ENCODE measurements at places on chromosomes 16 and 17. TPM values are rescaled to one million over a fixed set of nuclear protein-coding genes. Genes with fewer than 3 reads are reported as not detected.
A peak's percentile ranks its signal among the peaks of the same experiment; 100 is the strongest.

Gene ZP2
- not detected for total RNA-seq

Gene CEP295NL
- 0.42 TPM for total RNA-seq

GRCh38 chr16:84700446-84701300, 873 bp downstream of the USP10 start:
- H3K36me3 ChIP-seq, result no peaks in the 10 kb centered on the region
- H3K27ac ChIP-seq, result peak overlapping the region; percentile 92
- peaks cover 16% of the 10 kb centered on the region for H3K4me1 ChIP-seq

GRCh38 chr17:39208893-39209292, 8.8 kb downstream of the RPL19 start:
- peaks cover 52% of the 10 kb centered on the region for H3K4me1 ChIP-seq
- H3K27me3 ChIP-seq, result no peaks in the 10 kb centered on the region
- peak overlapping the region; percentile 58 for H3K27ac ChIP-seq
- H3K4me3 ChIP-seq, result no peak overlapping the region
- DNase-seq, result no peak

DNA sequence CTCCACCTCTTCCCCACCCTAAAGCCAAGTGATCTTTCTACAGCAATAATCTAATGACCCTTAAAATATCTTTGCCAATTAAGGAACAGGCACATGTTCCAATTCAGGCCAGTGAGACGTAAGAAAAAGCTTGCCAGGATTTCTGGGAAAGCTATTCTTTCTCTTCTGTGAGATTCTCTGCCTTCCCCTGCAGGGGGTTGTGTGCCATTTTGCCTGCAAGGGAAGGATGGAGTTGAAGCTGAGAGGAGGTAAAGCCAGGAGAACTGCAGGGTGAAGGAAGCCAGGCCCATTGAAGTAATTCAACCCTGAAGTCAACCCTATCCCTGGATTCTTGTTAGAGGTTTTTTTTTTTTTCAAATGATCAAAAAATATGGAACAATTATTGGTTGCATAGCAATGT, 9.0 kb upstream of the LPO start:
- no peaks in the 10 kb centered on the region for H3K36me3 ChIP-seq
- no peak overlapping the region for H3K27ac ChIP-seq
- no peaks in the 10 kb centered on the region for H3K27me3 ChIP-seq
- no peak for DNase-seq

DNA sequence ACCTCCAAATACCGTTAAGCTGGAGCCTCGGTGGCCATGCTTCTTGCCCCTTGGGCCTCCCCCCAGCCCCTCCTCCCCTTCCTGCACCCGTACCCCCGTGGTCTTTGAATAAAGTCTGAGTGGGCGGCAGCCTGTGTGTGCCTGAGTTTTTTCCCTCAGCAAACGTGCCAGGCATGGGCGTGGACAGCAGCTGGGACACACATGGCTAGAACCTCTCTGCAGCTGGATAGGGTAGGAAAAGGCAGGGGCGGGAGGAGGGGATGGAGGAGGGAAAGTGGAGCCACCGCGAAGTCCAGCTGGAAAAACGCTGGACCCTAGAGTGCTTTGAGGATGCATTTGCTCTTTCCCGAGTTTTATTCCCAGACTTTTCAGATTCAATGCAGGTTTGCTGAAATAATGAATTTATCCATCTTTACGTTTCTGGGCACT, 928 bp downstream of the HBA1 start:
- no peak overlapping the region for H3K4me3 ChIP-seq
- H3K27me3 ChIP-seq, result peaks cover 77% of the 10 kb centered on the region
- no peaks in the 10 kb centered on the region for H3K36me3 ChIP-seq
- H3K27ac ChIP-seq, result no peak overlapping the region
- no peak for DNase-seq
- H3K4me1 ChIP-seq, result peaks cover 16% of the 10 kb centered on the region

Data from esophagus squamous epithelium (tissue), 5 donors.